ENCODE measurements at places on chromosomes 6 and 20.
A peak's percentile ranks its signal among the peaks of the same experiment; 100 is the strongest.

- DNase-seq, result no peak
These were observed 61.7 kb upstream of the ZMYND8 start for GRCh38 chr20:47418069-47418757.

- DNase-seq, result no peak
These were observed 24.4 kb downstream of the CNR1 start for GRCh38 chr6:88141561-88142296.

DNA sequence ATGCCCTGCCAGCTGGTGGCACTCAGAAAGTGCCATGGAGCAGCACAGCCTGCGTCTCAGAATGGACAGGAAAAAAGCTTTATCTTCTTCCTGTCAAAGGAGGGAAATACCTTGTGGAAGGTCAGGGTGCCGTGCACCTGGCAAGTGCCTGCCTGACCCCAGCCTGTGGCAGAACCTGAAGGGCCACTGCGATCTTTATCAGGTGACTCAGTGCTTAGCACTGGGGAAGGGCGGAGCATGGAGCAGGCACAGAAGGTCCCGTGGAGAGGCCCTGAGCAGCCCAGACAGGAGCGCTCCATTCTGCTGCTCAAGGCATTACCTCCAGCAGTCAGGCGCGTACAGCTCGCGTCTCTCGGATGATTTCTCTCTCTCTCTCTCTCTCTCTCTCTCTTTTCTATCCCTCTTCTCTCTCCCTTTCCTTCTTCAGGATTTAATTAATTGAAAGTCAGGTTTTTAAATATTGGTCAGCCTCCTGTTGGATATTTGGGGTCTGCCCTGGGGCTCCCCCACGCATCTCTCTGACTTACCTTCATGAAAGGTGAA lies 31.7 kb downstream of the FOXC1 start:
- no peak for DNase-seq

DNA sequence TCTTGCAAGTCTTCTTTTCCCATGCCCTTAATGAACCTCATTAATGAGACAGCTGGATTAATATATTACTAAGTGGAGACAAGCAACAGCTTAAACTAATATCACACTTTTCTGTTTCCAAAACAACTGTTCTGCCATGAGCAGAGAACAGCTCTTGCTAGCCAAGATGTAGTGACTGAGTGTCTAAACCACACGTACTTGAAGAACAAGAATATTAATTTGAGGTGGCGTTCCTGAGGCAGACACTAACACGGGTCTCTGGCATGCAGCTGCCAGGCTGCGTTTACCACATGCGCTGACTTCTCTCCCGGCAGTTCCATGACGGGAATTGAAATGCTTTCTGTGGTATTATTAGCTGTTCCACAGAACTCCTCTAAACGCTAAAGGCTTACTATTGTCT lies 80.6 kb downstream of the FNDC1 start:
- DNase-seq, result no peak

- no peak for DNase-seq
These were observed 4.0 kb downstream of the FUCA2 start for GRCh38 chr6:143507358-143508145.

- DNase-seq, result no peak
These were observed 3.3 kb upstream of the TAGAP start for GRCh38 chr6:159047891-159048685.

- no peak for DNase-seq
These were observed 62.5 kb upstream of the TOP1 start for GRCh38 chr20:40966103-40966502.

- no peak for DNase-seq
These were observed 4.7 kb upstream of the TBC1D32 start for GRCh38 chr6:121338956-121339355.

- no peak for DNase-seq
These were observed 3.1 kb downstream of the NOL4L start for GRCh38 chr20:32581839-32582658.

DNA sequence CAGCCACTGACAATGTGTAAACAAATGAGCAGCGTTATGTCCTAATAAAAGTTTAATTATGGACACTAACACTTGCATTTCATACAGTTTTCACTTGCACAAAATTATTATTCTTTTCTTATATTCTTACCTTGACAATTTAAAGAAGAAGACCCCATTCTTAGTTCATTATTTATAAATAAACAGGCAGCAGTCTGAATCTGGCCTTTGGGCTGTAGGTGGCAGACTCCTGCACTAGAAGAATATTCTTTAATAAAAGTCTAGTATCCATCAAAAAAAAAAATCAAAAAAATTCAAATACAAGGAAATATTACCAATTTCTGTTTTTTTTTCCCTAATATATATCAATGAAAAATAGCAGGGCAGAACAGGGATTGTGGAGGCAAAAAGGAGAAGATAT lies 24.8 kb downstream of the PTCHD4 start:
- no peak for DNase-seq

DNA sequence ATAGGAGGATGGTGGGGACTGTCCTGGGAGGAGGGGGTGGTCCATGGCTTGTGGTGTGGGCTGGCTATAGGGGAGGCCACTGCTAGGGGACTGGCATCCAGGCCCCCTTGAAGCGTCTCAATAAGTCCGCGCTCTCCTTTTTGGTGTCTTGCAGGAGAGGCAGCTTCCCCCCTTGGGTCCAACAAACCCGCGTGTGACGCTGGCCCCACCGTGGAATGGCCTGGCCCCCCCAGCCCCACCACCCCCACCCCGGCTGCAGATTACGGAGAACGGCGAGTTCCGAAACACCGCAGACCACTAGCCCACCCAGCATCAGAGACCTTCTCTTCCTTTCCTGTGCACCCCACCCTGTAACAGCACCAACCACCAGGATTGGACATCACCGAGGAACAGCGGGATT lies 2.8 kb upstream of the ZBTB9 start:
- DNase-seq, result no peak

DNA sequence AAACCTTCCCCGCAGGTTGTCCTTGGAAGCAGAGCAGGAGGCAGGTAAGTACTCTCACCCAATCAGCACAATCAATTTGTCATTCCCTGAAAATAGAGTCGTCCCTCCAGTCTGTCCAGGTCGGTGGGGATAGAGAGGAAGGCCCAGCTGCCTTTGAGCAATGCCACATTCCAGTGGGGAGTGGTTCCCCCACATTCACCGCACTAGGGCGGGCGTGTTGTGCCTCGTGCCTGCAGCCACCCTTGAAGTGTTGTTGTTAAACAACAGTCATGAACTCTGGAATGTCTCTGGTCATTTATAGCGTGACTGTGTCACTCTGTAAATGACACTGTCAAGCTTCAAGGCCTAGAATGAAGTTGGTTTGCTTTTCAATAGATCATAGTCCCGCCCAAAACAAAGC lies 33.4 kb downstream of the PRDM1 start:
- no peak for DNase-seq

DNA sequence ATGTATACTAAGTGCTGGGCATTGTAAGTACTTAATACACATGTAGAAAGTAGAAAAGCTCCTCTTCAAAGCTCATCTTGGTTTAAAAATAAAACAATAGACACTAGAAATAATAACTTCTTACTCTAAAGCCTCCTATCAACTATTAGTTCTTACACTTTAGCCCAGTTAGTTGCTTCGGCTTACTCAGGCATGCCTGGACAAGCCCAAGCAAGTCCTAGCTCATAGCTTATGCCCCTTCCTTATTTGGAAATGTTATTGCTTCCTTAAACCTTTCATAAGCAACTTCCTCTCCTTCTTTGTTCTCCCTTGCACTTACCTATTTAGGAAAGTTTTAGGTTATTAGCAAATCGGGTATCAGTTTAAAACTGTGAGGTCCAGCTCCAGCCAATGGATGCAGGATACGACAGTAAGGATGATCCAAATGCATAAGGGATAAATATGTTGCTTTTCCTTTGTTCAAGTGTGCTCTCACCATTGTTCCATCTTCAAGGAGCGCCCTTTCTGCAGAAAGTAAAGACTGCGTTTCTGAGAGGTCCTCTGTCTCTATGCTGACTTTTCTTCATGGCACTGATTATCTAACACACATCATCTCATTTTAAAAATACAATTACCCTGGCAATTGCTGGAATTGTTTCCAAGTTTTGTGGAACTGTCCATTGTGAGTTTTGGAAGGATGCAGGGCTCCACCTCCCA lies 12.3 kb downstream of the TMEM30A start:
- no peak for DNase-seq

DNA sequence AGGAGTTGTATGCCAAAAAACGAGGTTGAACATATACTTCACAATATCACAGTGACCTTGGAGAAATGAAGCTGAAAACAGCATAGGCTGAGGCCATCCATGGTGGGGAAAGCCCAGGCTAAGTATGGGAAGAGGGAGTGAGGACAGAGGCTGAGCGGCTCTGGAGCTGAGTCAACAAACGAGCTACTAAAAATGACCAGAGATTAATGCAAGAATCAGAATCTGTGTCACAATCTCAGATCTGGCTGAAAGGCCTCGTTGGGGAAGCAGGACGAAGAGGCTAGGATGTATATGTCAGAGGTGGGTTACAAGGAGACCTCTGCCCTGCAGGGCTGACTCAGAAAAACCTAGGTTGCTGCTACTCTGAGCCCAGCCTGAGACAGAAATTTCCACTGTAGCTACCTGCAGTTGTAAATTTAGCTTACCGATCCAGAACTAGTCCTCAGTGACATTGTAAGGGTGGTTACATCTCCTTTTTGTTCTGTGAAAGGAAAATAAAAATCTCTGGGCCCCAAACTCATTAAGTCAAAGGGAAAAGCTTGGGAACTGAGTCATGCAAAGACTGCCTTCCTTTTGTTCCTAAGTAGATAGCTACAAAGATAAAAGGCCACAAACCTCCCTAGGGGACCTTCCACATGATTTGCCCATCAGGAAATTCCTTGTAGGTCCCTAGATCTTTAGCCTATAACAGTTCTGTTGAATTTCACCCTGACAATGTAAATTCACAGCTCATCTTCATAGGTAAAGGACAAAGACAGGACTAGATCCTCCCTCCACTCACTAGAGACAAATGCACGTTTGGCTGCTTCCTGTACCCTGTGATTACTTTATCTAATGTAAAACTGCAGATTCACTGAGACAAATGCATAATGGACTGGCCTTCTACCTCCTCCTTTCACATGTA lies 8.5 kb upstream of the TUBB2A start:
- DNase-seq, result no peak

DNA sequence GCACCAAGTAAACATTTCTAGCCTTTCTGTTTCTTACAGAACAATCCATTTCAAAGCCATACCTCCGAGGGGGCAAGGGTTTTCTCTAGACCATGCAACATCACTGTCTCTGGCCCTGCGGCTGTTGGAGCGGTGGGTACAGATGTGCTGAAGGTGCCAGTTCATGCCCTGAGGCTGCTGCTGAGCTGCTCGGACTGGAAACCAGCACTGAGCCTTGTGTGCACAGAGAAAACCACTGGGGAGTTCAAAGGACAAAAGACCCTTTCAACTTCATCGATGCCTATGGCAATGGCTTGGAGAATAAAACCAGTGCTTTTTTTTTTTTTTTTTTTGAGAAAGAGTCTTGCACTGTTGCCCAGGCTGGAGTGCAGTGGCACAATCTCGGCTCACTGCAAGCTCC lies 93.3 kb upstream of the IYD start:
- no peak for DNase-seq

GRCh38 chr6:42239736-42240375 lies 22.2 kb upstream of the MRPS10 start:
- no peak for DNase-seq

- peak; percentile 73 for DNase-seq
These were observed 149.1 kb downstream of the MTHFD1L start for GRCh38 chr6:151014404-151015100.

GRCh38 chr20:43532416-43533055 lies 25.0 kb downstream of the L3MBTL1 start:
- DNase-seq, result no peak

DNA sequence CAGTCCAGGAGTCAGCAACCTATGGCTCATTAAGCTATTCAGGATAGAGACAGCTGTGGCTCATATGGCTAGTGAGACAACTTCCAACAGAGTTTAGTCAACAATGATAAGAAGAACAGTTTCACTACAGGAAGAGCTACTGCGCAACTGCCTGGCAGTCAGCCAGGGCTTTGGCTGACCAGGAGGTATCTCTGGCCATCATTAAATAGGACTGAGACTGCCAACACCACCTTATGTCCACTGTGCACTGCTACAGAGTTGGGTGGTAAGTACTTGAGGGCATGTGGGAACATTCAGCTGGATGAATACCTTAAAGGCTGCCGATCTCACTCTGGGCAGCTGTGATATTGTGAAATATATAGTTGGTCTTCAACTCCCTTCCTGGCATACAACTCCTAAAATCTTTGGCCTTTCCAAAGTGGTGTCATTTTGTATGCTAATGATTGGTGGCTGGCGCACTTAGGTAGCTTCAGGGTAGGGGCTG lies 52.2 kb upstream of the FAM83C start:
- no peak for DNase-seq

DNA sequence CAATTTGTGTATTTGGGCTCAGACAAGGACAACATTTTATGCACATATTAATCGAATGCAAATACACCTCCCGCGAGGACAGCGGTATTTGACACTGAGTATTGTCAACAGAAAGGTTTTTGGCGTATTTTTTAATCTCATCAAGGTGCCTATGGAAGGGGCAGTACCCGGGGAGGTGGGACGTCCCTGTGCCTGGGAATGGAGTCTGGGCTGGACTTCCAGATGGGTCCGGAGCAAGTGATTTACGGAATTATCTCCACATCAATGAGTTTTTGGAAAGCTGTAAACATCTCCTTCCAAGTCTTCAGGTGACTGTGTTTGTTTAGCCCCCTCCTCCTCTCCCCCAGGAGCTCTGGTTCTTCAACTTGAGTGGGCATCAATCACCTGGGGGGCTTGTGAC lies 39.8 kb downstream of the PRR18 start:
- no peak for DNase-seq

GRCh38 chr6:15887491-15888461 lies 224.9 kb upstream of the DTNBP1 start:
- no peak for DNase-seq

DNA sequence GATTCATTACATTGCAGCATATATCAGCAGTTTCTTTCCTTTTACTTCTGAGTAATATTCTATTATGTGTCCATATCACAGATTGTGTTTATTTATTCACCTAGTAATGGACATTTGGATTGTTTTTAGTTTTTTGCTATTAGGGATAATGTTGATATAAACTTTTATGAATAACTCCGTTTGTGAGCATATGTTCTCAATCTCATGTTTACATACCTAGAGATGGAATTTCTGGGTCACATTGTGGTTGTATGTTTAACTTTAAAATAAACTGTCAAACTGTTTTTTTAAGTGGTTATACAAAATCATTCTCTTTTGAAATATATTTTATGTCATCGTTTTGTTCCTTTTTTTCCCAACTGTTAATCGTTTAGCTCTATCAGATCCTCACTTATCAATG lies 311.6 kb downstream of the MMUT start:
- no peak for DNase-seq

DNA sequence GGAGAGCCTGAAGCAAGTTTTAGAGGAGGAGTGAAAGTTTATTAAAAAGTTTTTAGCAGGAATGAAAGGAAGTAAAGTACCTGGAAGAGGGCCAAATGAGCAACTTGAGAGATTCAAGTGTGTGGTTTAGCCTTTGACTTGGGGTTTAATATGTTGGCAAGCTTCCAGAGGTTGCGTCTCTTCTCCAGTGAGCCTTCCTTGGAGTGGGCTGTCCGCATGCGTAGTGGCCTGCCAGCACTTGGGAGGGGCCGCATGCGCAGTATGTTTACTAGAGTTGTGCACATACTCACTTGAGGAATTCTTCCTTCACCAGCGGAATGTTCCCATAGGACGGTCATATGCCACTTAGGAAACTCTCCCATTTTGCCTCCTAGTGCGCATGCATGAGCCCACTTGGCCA lies 235.2 kb downstream of the ALDH8A1 start:
- peak; percentile 36 for DNase-seq

GRCh38 chr6:112234601-112235000 lies 19.8 kb downstream of the LAMA4 start:
- no peak for DNase-seq

- DNase-seq, result no peak
These were observed 5.7 kb downstream of the LAMP5 start for GRCh38 chr20:9520086-9520485.

GRCh38 chr6:115609111-115609510 lies 451.6 kb downstream of the FRK start:
- no peak for DNase-seq
